ENCODE measurements at places on chromosomes 11 and 22.

GRCh38 chr22:27804470-27805297 lies 3.1 kb upstream of the MN1 start:
- no peak for DNase-seq

DNA sequence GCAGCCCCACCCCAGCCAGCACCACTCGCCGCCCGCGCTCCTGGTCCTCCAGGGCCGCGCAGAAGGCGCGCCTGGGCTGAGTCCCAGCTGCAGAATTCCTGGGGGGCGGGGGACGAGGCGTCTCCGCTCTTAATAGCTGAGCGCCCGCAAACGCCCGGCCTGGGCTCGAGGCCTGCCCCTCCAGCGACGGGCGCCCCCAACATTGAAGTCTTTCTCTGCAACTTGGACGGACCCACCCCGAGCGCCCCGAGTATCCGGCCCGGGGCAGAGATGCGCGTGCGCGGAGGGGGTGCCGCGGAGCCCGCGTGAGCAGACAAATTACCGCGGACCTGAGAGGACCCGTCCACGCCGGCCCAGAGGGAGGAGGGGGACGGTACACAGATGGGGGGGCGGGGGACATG lies 6.7 kb upstream of the SYT7 start:
- DNase-seq: no peak

DNA sequence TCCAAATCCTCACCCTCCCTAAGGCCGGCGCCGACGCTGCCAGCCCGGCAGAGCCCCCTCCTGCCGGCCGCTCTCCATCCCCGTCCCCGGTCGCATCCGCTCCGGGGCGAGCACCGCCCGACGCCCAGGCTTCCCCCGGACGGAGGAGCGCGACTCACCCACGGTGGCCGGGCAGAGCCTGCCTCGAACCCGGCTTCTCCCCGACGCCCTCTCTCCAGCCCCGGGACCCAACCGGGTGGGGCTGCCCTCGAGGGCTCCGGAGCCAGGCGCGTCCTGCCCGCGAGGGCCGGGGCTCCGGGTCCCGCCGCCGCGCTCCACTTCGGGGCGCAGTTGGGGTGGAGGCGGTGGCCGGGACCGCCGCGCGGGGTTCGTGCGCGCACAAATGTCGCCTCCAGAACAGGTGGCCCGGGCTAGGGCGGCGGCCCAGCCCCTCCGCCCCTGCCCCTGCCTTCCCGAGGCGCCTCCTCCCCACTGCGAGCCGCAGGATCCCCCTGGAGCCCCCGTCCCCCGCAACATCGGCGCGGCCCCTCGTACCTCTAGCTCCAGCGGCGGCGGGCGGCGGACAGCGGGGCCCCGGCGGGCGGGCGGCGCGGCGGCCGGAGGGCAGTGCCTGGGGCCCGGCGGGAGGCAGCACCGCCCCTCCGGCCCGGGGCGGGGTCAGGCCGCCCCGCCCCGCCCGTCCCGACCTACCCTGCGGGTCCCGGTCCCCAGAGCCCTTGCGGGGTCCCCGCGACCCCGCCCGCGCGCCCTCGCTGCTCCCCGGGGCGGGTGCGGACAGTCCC lies at the start of gene A4GALT:
Gene A4GALT (minus strand): TSS at position 608 of the 782 bp plus-strand sequence. CDS start 26,919 bp downstream, outside the sequence.
- no peak for DNase-seq

- DNase-seq: no peak
Observed at GRCh38 chr11:123536690-123537437, 106.8 kb downstream of the GRAMD1B start.

- DNase-seq: no peak
Observed at GRCh38 chr11:132336781-132337535, 966.5 kb downstream of the NTM start.

DNA sequence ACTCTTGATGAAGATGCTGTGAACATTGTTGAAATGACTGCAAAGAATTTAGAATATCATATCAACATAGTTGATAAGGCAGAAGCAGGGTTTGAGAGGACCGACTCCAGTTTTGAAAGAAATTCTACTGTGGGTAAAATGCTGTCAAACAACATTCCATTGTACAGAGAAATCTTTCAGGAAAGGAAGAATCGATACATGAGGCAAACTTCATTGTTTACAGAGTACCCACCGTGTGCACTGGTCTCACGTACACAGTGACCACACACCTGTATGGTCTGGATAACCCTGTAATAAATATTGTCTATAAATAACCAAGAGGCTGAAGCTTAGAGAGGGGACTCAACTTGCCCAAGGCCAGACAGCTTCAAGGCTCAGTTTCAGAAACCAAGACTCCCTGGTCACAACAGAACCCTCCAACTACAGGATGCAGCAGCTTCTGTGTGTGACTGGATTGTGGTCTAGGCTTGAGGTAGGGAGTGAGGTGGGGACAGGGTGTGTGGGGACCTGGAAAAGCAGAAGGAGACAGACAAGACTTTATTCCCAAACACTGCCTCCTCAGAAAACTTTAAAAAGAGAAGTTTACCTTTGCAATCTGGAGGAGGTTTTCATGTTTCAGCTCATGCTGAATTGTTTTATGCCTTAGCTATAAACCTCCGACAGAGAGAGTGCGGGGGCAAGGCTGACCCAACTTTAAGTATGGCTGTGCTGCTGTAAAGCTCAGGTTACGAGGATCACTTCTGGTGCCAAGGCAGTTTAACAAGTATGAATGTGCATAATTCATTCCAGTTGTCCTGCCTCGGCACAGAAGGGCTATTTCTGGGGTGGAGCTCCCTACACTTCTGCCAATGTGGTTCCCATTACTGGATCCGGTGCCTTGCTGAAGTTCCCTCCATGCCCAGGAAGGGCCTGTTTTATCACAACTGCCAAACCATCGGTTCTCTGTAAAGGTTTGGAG lies 372.6 kb upstream of the NARS2 start:
- no peak for DNase-seq

GRCh38 chr11:95593111-95593510 lies 196.5 kb downstream of the FAM76B start:
- DNase-seq: no peak

DNA sequence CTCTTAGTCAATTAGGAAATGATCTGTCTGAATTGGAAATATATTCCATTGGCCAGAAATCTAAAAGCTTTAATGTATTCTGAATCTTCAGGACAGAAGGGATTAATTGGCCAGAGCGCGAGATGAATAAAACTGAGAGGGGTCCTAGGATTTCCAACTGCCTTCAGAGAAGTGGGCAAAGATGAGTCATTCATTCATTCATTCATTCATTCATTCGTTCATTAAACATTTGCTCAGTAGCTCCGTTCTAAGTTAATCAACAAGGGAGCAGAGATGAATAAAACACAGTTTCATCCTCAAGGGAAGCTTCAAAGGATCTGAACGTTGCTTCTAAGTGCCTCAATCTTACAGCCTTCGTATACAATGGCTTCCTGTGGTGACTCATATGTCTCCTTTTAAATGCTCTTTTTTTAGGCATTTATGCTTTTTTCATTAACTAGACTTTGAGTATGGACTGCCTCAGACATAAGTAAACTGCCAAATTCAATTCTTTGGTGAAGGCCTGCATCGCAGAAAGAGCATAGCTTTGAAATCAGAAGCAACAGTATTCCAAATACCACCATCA lies 537.4 kb upstream of the CCDC90B start:
- no peak for DNase-seq
